ENCODE measurements at places on chromosomes 6 and 20.

DNA sequence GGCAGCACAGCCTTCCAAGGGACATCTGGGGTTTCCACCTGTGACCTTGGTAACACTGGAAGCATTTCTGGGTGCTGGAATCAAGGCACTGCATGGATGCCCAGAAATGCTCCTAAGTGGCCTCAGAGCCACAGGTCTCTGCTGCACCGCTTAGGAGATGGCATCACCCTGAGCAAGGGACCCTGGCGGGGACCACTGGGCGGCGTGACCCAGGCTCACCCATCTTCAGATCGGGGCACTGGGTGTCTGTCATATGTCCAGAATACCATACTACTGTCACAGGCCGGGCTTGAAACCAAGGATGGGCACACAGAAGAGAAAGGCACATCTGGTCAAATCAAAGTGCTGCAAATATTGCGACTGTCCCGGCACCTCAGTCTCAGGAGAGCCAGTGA is 45.9 kb downstream of the SSR1 start:
- no peak for DNase-seq

- DNase-seq = no peak
Observed at GRCh38 chr6:110018486-110018885, 40.4 kb downstream of the GPR6 start.

DNA sequence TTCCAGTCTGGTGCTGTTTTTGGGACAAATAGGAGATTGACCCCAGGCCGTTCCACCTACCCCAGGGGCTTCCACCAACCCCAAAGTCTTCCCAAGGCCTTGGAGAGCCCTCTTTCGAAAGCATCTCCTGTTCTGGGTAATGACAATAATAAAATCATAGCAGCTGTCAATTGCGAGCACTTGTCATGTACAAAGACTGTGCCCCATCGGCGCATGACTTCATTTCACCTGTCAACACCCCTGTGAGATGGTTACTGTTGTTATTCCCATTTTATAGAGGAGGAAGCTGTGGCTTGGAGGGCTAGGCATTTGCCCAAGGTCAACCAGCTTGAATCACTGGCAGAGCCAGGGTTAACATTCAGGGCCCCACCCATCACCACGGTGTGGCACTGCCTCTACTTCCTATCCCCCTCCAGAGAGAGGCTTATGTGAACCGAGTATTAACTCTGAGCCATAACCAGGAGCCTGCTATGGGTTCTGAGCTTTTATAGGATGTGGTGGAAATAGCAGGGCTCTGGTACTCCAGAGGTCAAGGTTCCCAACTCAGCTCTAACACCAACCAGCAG is 51.2 kb downstream of the HNF4A start:
- DNase-seq = no peak

DNA sequence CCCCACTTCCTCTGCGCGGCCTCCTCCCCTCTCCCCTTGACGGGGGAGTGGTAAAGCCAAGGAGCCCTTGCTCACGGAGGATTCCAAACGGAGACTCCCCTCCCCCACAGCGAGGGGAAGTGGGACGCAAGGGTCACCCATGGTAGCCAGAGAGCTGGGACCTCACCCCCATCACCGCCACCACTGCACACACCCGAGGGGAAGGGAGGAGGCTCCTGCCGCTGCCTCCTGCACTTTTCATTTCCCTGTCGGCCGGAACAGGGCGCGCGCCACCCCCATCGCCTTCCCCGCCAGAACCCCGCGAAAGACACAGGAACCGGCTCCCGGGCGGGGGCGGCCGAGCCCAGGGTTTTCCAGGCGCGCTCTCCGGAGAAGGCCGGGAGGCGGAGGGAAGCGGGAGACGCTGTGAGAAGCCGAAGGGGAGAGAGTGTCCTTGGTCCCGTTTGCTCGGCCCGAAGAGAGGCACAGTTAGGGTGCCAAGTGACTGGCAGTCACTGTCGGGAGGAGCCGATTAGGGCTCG is 789 bp downstream of the CCND3 start:
- DNase-seq = peak; percentile 38

Data from GDM1 (cell line).